ENCODE measurements at places on chromosomes 12 and 14.

DNA sequence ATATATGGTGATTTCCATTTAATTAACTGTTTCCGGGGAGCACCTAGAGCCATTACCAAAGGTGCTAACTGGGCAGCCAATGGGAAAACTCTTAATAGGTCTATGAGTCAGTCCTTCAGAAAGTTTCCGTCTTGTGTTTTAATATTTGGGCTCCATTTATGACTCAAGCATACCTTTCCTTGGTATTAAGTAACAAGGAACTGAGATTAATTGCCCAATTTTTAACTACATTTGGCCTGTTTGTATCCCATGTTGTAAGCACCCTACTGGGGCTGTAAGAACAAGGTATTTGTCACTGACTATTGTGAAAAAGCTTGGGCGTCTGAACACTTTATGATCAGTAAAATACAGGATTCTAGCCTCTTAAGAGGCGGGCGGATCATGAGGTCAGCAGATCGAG lies 62.8 kb upstream of the FOXN3 start:
- no peak for DNase-seq

DNA sequence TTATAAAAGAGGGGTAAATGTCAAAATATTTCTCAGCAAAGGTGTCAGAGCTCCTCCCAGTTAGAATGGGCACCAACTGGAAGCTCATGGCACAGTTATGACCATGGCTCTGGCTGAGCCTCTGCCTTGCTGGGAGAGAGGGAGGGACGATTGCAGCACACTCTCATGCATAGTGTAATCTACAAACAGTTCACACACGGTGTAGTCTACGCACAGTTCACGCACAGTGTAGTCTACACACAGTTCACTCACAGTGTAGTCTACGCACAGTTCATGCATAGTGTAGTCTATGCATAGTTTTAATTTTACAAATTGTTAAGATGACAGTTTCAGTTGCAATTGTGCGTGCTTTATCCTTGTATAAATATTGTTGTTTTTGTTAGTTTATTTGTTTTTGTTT lies 1474.6 kb upstream of the TMEM132C start:
- no peak for DNase-seq

GRCh38 chr12:77131977-77132490 lies 66.7 kb upstream of the E2F7 start:
- no peak for DNase-seq

GRCh38 chr12:92961949-92962348 lies 32.9 kb upstream of the EEA1 start:
- no peak for DNase-seq

DNA sequence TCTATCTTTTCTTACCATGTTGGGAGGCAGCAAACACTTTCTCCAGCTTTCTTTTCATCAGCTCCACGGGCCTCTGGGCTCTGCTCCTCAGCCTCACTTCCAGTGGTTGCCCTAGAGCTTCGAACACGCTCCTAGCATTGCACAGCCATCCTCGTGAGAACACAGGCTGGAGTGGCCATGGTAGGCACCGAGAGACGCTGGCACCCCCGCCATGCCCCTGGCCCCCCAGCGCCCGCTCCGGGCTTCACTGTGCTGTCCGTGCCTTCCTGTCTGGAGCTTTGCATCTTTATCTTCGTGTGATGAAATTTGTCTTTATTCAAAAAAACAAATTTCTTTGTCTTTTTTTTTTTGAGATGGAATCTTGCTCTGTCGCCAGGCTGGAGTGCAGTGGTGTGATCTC lies 352.2 kb downstream of the TMEM121 start:
- DNase-seq: no peak

GRCh38 chr14:54568821-54569595 lies 2.1 kb downstream of the SAMD4A start:
- no peak for DNase-seq

- no peak for DNase-seq
These were observed 169.1 kb upstream of the AVPR1A start for GRCh38 chr12:63319936-63320633.

DNA sequence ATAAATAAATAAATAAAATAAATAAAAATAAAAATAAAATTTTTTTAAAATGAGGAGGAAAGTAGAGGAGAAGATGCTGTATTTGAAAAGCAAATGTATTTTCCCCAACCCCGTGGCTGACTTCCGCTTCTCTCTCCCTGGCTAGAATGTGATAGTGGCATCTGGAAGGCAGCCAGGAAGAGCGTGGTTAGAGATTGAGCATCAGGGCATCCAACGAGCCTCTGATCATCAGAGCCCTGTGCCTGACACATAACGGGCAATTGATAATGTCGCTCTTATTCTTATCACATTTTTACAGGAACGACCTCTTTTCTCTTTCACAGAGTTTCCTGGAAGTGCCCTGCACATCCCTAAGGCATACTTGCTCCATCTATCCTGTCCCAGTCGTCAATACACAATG lies 496.9 kb upstream of the TMEM132C start:
- DNase-seq: no peak

GRCh38 chr12:131164096-131164872 lies 210.6 kb downstream of the ADGRD1 start:
- DNase-seq: no peak

GRCh38 chr14:68639000-68639757 lies 153.7 kb downstream of the ZFP36L1 start:
- DNase-seq: no peak

- no peak for DNase-seq
These were observed 1.3 kb upstream of the NR2C1 start for GRCh38 chr12:95074766-95075165.

GRCh38 chr12:99055299-99055698 lies 410.2 kb downstream of the APAF1 start:
- no peak for DNase-seq

DNA sequence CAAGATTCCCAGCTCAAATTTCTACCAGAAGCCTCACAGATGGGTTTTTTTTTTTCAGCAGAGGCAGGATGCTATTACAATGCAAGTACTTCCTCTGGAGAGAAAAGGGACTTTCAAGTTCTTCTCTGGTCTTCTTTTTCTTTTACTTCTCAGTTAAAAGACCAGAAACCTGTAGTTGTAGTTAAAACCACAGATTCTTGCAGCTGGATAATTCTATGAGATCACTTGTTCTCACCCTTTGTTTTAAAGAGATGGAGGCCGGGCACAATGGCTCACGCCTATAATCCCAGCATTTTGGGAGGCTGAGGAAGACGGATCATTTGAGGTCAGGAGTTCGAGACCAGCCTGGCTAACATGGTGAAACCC lies 47.6 kb upstream of the OVCH1 start:
- DNase-seq: no peak

GRCh38 chr12:20436316-20436715 lies 68.0 kb downstream of the PDE3A start:
- DNase-seq: no peak

DNA sequence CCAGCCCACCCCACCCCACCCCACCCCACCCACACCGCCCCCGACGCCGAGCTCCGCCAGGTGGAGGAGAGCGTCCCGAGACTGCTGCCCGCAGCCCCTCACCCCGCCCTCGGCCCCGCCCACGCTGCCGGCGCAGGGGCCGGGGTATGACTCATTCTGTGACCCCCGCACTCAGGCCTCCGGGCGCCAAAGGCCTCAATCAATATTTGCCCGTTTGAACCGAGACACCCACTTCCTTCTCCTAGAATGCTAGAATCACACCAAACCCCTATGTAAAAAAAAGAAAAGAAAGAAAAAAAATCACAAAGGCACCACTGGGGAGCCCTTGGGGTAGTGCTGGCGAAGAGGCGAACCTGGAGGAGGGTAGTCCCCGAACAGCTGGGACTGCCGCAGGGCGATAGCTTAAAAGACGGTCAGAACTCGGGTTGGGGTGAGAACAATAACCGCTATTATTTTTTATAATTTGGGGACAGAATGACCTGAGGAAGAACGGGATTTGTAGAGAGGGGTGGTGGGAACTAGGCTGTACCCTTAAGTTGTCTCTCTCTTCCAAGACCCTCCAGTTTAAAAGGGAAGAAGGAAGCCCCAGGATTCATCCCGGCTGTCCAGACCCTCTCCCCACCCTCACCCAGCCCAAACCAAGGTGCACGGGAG lies 894 bp downstream of the KRT8 start:
- no peak for DNase-seq
